ENCODE measurements at places on chromosomes 3 and 15.

DNA sequence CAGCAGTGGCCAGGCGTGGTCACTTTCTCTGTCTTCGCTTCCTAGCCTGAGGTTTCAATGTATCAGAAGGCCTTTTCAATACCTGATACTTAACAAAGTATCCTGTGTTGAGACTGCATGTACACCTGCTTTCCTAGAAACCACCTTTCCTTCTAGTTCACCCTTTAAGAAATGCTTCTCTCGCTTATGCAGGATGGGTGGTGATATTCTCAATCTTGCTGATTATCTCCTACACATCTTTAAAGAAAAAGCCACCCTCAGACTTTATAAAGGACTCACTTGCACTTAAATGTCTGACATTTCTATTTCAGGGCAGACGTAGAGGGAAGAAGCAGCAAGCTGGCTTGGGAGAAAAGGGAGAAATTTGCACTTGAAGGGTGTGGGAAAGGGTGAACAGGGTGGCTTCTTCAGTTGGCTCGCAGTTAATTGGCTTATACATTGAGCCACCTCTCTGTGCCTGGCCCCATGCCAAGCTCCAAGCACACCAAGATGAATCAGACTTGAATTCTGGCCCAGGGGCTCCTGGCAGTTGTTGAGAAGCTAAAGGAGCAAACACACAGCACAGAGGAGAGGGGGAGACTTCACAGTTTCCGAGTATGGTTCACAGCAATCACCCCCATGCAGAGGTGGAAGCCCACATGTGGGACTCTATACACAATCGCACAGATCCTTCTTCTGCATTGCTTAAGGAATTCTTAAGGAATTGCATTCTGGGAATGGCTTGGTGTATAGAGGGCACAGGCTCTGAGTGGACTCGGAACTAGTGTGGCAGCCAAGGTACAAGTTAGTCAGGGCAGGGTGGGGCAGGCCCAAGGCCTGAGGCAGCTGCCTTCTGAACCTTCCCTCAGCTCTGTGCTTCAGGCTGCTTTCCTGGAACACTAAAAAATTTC, 1.3 kb downstream of the ARL6IP5 start:
- peak; percentile 93 for DNase-seq

DNA sequence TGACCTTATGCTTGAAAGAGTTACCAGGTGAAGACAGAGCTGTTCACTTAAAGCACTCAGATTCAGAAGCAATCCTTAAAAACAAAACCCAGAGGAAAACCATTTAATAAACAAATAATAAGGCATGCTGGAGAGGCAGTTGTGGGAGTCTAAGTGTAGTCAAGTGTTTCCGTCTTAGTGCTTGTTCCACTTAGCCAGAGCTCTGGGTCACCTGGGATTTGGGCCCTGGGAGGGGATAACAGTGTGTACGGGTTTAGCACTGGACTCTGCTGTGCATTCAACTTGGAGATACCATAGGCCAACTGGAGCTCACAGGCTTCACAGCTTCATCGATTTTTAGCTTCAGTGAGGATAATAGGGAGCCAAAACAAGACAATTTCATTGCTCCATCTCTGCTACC, 444.6 kb downstream of the CNTN4 start:
- no peak for DNase-seq

DNA sequence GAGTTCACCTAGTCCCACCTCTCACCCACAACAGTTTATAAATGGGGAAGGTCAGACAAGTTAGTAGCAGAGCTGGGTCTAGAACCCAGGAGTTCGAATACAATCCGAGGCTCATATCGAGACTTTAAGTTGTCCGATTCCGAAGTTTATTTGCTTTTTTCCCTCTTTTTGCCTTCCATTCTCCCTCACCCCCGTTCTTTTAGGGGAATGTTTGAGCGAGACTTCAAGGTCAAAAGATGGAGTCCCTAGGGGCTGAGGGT, 7.3 kb downstream of the BCL6 start:
- DNase-seq: no peak

GRCh38 chr15:84908564-84908963, 24.1 kb downstream of the SLC28A1 start:
- DNase-seq: no peak

GRCh38 chr15:80576519-80577090, 118.5 kb upstream of the ABHD17C start:
- DNase-seq: no peak

DNA sequence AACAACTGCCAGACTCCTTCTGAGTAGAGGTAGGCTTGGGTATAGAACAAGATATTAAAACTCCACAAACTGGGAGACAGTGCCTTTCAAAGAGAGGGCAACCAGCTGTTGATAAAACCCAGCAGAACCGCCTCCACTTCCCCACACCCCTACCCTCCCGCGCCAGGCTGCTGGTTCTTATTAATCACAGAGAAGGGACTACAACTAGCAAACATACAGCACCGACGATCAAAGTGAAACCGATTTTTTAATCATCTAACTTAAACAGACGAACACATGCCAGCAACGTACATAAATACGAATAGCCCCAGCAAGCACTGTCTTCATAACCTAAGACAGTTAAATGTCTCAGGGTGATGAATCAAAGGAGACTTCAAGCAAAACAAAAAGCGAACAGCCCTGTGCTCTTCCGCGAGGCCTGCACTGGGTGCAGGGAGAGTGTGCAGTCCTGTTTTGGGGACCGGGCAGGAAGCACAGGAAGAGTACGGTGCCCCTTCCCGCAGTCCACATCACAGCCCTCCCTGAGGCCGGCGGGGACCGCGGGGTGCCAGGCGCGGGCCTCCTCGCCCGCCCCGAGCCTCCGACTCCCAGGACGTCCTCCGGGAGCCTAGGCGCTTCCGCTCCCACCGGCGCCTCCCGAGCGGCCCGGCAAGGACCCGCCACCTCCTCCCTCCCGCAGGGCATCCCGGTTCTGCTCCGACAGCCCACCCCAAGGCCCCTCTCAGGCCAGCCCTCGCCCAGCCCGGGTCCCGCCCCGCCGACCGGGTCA, 75.1 kb upstream of the VGLL4 start:
- DNase-seq: peak; percentile 72

DNA sequence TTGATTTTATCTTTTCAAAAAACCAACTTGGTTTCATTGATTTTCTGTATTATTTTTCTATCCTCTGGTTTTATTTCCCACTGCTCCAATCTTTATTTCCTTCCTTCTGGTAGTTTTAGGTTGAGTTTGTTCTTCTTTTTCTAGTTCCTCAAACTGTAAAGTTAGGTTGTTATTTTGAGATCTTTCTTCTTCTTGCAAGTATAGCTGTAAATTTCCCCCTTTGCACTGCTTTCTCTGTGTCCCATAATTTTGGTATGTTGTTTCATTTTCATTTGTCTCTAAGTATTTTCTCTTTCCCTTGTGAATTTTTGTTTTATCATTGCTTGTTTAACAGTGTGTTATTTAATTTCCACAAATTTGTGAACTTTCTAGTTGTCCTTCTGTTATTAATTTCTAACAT, 120.0 kb downstream of the PLD1 start:
- no peak for DNase-seq

DNA sequence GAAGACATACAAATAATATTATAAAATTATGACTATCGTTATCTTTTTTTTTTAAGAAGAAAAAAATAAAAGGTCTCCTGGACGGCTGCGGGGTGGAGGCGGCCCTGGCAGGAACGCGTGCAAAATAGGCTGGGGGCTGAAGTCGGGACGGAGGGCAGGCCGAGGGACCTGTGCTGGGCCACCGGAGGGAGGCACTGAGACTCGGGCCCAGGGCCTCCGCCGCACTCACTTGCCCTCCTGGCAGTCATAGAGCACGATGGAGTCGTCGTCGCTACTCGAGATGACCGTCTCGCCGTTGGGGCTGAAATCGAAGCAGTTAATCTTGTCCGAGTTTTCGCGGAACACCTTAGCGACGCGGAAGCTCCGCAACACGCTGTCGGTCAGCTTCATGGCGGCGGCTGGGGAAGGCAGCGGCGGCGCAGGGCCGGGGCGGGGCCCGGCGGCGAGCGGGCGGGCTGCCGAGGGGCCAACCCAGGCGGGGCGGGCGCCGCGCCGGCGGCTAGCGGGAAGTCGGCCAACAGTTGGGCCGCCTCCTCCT, 408 bp downstream of the WDR82 start:
- DNase-seq: no peak

GRCh38 chr3:188826574-188826973, 345.2 kb upstream of the TPRG1 start:
- no peak for DNase-seq

DNA sequence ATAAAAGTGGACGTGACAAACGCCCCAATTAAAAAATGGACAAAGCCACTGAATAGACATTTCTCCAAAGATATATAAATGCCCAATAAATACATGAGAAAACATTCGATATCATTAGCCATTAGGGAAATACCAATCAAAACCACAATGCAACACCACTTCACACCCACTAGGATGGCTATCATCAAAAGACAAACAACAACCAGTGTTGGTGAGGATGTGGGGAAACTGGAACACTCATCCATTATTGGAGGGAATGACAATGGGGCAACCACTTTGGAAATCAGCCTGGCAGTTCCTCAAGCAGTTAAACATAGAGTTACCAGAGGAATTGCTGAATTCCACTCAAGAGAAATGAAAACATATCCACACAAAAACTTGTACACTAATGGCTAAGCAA, 32.4 kb upstream of the FGD5 start:
- DNase-seq: no peak

- no peak for DNase-seq
These were observed 119.9 kb downstream of the ALDH1A2 start for GRCh38 chr15:57945616-57946015.

DNA sequence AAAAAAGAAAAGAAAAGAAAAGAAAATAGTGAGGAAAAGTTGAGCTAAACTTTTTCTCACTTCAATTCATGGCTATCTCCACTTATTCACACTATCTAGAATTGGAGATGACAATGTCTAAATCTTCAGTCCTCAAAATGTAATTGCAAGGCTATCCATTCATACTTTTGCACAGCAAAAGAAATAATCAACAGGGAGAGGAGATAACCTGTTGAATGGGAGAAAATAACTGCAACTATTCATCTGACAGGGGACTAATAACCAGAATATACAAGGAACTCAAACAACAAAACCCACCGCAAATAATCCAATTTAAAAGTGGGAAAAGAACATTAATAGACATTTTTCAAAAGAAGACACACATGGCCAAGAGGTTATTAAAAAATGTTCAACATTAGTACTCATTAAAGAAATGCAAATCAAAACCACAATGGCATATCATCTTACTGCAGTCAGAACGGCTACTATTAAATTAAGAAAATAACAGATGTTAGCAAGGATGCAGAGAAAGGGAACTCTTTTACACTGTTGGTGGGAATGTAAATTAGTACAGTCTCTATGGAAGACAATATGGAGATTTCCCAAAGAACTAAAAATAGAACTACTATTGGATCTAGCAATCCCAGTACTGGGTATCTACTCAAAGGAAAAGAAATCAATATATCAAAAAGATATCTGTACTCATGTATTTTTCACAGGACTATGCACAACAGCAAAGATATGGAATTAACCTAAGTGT, 73.5 kb upstream of the PPIB start:
- no peak for DNase-seq

DNA sequence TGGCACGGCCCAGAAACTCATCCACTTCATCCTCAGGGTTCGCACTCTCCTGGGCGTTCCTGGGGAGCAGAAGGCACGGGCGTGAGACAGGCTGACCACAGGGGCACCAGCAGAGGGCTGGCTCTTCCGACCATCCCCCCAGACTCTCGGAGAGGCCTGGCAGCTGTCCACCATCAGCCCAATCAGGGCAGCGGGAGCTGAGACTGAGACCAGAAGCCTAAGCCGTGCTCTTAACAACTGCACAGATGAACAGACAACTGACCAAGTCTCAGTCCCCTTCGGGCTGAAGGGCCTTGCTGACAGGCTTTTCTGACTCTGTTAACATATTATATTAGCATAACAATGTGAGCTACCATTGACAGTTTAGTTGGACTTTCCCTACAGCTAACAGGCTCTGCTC, 118.0 kb downstream of the SEC22A start:
- DNase-seq: no peak

- DNase-seq: no peak
These were observed 9.9 kb downstream of the CHRNB4 start for GRCh38 chr15:78630886-78631633.

GRCh38 chr3:128824132-128824850, 55.1 kb upstream of the ACAD9 start:
- DNase-seq: no peak

DNA sequence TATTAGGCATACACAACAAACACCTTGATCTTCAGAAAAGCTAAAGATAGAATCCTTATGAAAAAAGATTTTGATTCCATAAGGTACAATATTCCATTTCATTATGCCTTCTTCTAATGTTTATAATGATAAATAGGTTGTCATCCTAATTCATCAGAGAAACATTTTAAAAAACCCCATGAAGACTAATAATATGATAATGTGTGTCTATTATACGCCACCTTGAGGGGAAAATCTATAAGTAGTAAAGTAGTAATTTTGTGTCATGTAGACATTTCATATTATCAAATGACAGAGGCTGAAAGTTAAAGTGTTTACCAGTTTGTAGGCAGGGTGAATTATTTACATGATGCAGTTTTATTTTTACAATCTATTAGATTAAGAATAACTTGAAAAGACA, 524.3 kb downstream of the GBE1 start:
- DNase-seq: peak; percentile 60

GRCh38 chr3:132083583-132084279, 48.9 kb upstream of the CPNE4 start:
- no peak for DNase-seq

GRCh38 chr3:104989878-104990277, 376.8 kb upstream of the ALCAM start:
- DNase-seq: no peak

DNA sequence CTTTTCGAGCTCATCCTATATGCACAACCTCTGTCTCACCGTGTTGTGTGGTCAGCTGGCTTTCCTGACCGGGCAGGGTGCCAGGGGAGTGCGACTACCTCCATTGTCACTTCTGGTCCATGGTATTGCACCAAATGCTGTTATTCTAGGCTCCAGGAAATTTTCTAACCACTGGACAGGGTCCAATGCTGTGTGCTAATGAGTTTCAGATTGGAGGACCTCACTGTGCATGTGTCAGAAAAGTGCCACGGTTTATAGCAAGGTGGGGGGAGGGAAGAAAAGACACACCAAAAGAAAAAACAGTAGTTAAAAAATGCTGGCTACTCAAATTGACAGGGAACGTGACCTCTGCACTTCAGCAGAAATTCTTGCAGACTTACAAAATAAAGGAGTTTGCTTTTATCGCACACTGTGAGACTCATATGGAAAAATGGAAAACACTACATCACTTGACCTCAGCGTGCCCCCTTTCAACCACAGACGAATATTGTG, 480.1 kb downstream of the FOXP1 start:
- no peak for DNase-seq

- DNase-seq: no peak
These were observed 330.3 kb downstream of the UACA start for GRCh38 chr15:70432924-70433495.

DNA sequence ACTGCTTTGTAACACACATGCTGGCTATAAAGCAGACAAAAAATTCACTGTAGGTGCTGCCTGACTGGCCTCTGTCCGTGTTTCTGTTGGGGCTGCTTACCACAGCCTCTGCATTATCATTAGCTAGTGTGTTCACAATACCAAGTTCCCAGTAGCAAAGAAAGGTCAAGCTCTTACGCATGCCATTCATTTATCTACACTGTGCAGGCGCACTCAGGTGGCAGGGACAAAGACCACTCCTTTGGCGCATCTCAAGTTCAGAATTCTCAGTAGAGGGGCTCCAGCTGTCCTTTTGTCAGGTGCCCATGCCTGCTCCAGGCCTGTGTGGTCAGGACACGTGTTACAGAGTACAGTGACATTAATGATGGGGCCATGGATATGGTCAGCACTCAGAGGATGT, 22.3 kb downstream of the MLH1 start:
- DNase-seq: no peak

GRCh38 chr3:70640481-70640880, 328.0 kb upstream of the MDFIC2 start:
- no peak for DNase-seq

GRCh38 chr15:67383899-67384298, 129.3 kb downstream of the IQCH start:
- no peak for DNase-seq

All from spinal cord (tissue), 10 donors.